ENCODE measurements at places on chromosomes 4 and X. TPM values are rescaled to one million over a fixed set of nuclear protein-coding genes. Genes with fewer than 3 reads are reported as not detected.

Gene DSPP
- not detected for total RNA-seq

Gene NHSL2
- 0.78 TPM for total RNA-seq

Gene NPNT
- total RNA-seq, result not detected

Gene IL13RA2
- total RNA-seq, result 1.3 TPM

Gene SMIM10L2A
- total RNA-seq, result 0.08 TPM

All from epithelial cell of alveolus of lung (primary cell).